PC-3 (cell line): ENCODE measurements at places on chromosomes 4 and X.
A peak's percentile ranks its signal among the peaks of the same experiment; 100 is the strongest.

DNA sequence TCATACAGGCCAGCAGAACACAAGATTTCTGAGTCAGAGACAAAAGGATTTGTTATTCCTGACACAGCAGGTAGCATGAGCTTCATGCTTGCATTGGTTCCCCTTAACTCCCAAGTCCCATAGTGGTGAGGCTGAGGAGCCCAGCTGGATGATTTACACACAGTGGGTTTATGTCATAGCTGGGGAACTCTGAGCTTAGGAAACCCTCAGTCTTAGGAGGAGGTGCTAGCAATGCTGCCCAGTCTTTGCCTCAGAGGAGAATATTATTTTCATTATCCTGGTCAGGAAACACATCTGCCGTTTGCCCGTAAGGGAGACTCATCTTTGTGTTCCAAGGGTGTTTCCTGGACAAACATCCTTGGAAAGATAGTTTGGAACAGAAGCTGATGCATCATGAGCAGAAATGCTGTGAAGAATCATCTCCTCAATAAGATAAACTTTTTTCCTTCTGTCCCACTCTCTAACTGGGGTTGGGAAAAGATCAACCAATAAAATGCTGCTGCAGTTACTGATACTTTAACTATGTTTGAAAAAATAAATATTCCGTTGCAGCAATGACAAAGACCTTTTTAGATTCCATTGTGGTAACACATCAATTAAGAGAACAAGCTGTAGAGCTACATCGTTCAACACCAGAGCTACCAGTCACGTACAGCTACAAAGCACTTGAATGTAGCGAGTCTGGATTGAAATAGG, 146.8 kb downstream of the DCLK2 start:
- DNase-seq = peak; percentile 55

DNA sequence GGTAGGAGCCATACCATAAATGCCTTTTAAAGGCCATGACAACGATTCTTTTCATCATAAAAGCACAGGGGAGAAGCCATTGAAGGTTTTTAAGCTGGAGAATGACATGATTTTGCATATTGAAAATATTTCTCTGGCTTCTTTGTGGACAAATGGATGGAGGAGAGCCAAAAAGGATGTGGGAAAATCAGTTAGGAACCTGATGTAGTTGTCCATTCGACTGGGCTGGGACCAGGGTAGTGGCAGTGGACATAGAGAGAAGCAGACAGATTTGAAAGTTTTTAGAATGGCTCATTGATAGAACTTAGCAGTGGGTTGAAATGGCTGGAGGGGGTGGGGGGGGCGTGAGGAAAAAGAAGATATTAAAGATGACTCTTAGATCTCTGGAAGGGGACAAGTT, 19.7 kb upstream of the MSN start:
- DNase-seq = no peak

- DNase-seq = peak; percentile 40
Measured at GRCh38 chrX:103550415-103551051, 31.2 kb upstream of the RAB40A start.

GRCh38 chr4:2734612-2735011, 21.5 kb downstream of the TNIP2 start:
- no peak for DNase-seq

DNA sequence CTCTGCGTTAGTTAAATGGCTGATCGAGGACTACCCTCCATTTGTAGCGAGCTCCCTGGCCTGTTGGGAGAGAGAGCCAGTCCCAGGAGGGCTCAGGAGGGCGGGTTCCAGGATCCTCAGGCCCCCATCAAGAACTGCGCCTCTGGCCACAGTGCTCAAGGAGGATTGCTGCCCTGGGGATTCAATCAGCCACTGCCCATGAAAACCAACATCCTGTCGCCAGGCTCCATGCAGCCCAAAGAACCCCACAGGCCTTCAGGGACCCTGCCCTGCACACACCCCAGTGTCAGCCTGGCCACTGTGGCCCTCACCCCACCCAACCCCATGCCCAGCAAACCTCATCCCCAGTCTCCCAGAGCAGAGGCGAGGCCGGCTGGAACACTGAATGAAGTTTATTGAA, 4.3 kb downstream of the PNMA6F start:
- no peak for DNase-seq

- DNase-seq = no peak
Measured at GRCh38 chr4:121108557-121108956, 36.2 kb upstream of the NDNF start.

DNA sequence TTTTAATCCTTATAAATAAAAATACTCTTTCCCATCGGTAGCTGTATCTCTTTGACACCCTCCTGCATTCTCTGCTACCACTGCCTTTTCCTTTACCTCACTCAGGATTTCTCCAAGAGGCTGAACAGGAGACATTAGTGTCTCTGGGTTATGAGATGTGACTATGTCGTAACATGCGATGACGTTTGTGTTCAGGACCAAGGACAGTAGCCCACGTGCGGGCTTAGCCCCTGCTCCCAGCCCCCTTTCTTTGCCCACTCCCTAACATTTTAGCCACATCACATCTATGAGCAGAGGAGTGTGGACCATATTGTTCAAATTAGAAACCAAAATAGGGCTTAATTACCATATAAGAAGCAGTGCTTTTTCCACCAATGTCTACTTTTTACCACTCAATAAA, 369.3 kb downstream of the FBXW7 start:
- no peak for DNase-seq

DNA sequence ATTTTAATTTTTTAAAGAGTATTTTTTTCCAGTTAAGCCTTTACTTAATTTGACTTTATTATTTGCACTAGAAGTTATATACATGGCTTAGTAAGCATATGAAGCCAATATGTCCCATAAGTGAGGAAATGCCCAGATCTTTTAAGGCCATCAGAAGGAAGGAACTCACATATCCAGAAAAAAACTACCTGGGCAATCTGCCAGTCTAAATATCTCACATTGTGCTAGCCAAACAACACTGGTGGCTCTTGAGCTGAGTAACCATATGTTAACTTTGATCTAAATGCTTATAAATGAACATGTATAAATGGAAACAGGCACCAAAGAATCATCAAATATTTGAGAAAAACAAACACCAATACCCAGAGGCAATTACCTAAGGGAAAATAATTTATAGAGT, 138.6 kb upstream of the APOOL start:
- peak; percentile 44 for DNase-seq

GRCh38 chr4:166972071-166972470, 262.2 kb downstream of the SPOCK3 start:
- peak; percentile 84 for DNase-seq

GRCh38 chr4:7524843-7525242, 90.1 kb upstream of the PSAPL1 start:
- DNase-seq = no peak

- DNase-seq = peak; percentile 57
Measured at GRCh38 chrX:10741550-10741949, 121.2 kb upstream of the MID1 start.

DNA sequence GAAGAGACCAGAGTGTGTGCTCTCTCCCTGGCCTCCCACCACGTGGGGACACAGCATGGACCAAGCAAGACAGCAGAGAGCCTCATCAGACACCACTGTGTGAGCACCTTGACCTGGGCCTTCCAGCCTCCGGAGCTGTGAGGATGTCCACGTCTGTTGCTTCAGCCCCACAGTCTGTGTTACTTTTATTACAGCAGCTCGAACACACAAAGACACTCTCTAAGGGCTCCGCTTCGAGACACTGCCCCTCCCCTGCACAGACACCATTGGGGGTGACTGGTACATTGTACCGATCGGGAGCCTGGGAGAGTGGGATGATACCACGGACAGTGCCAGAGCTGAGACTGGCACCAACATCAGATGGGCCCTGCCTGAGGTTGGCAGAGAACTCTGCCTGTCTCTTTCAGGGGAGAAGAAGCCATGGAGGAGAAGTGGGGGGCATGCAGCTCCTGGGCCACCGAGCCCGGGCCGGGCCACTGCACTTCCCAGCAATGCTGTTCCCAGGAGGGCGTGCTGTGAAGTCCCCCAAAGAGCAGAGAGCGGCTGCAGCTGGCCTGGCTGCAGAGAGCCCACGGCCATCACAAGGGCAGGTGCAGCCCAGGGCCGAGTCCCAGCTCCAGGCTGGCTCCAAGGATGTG, 48.1 kb upstream of the HMX1 start:
- DNase-seq = no peak

DNA sequence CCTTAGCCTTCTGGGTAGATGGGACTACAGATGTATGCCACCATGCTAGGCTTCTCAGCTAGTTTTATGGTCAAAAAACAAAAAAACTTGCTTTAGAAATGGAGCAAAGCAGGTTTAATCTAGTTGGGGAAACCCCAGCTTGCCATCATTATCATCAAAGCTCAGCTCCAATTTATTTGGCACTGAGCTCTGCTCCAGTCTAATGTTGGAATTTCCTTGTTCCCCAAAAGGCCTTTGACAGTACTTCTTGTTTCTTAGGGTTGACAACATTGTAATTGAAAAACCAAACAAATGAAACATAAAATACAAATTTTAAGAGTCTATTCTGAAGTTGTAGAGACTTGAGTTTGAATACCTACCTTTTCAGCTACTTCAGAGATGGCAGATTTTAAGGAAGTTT, 48.0 kb downstream of the MRPL1 start:
- no peak for DNase-seq

DNA sequence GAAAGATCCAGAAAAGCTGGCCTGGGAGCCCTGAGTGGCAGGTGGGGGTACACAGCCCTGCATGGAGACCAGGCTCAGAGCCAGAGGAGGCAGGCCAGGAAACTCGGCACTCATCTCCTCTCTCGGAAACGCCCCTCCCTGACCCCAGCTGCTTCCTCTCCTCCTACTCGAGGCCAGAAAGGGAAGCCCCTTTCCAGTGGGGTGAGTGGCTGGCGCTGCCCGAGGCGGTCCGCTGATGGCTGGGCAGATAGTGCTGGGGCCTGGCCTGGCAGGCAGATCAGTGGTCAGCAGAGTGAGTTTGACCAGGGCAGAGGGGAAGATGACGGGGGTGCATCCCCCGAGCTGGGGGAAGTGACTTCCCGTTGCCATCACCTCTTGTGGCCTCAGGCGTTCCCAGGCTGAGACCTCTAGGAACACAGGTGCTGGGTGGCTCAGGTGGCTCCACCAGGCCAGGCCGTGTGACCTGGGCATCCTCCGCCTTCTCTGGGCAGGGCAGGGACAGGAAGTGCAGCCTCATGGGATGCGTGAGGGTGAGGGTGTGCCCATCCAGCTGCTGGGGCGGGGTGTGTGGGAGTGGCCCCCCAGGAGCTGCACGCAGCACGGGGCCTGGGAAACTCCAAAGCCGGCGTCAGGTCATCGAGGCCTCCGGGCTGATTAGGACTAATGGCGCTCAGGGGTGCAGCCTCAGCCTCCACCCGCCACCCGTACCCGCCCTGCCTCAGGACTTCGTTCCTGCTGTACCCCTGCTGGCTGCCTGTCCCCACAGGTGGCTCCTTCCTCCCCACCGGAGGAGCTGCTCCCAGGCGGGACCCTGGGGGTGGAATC, 5.7 kb downstream of the SH3BP2 start:
- no peak for DNase-seq

DNA sequence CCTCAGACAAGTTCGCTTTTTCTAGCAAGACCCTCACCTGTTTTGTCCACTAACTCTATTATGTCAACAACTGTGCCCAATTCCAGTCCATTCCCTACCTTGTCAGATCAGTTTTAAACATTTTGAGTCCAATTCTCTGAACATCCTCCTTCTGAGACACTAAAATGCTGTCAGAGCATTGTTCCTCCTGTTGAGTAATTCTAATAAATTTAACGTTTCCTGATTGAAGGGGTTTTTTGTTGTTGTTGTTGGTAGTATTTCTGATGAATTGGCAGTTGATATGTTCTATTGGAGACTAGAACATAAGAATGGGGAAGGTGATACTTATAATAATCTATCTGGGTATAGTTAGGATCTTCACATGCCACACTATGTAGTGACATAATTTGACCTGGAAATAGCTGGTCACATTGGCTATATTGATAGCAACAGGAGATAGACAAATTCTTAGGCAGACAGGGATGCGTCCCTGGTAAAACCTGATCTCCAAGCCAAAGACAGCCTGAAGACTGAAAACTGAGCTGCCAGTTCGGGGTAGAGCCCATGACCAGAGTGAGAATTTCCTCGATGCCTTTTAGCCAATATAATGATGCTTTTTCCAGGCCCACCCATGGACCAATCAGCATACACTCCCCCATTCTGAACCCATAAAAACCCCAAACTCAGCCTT, 12.4 kb upstream of the CXCL2 start:
- DNase-seq = peak; percentile 34

DNA sequence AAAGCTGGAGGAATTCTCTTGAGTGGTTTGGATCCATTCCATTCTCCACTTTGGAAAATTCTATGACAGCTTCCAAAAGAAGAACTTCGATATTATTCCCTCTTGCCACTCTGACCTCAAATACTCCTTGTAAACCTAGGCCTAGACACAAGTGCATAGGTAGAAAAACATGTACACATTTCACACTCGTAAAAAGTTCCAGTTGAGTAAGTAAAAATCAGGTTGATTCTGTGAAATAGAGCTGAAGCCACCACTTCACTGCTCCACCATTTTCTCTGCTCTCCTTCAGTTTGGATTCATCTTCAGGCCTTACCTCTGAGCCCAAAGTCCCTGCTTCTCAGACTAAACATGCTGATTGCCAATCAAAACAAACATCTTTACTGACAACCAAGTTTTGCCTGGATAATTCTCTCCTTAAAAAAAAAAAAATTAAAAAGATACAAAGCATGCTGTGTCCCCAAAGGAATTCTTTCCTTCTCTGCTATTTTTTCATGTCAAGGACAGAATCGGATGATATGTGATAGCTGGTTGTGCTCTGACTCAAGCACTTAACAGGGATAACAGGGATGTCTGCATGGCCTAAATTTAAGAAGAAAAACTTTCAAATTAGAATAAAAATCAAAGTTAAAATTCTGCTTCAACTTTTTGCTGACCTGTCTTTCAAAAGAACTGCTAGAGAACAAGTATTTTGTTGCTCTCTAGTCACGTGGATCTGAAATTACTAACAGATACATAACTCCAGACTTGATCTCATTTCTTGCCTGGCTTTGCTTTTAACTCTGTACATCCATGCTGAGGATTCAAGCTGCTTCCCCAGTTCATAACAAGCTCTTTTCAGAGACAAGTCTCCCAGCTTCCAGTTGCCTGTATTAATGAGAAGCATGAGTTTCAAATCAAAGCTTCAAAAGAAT, 420.9 kb upstream of the INTU start:
- DNase-seq = no peak

DNA sequence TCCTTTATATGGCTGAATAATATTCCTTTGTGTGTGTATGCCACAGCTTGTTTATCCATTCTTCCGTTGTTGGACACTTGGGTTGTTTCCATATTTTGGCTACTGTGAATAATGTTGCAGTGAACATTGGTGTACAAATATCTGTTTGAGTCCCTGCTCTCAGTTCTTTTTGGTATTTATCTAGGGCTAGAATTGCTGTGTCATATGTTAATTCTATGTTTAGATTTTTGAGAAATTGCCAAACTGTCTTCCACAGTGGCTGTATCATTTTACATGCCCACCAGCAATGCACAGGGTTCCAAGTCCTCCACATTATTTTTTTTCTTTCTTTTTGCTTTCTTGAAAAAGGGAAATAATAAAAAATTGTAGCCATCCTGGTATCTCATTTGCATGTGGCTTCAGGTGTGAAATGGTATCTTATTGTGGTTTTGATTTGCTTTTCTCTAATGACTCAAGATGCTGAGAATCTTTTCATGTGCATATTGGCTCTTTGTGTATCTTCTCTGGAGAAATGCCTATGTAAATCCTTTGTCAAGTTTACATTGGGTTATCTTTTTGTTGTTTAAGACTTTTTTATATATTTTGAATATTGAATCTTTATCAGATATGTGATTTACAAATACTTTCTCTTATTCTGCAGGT, 129.7 kb downstream of the RAPGEF2 start:
- no peak for DNase-seq

GRCh38 chr4:89064848-89065247, 7.9 kb upstream of the FAM13A start:
- no peak for DNase-seq

- no peak for DNase-seq
Measured at GRCh38 chr4:110898290-110898689, 275.4 kb upstream of the PITX2 start.

- DNase-seq = no peak
Measured at GRCh38 chr4:119010909-119011606, 122.4 kb downstream of the SYNPO2 start.
